ENCODE measurements at places on chromosomes 11 and 22. TPM values are rescaled to one million over a fixed set of nuclear protein-coding genes. Genes with fewer than 3 reads are reported as not detected.
A peak's percentile ranks its signal among the peaks of the same experiment; 100 is the strongest.

Gene KCNJ1
- not detected for total RNA-seq

DNA sequence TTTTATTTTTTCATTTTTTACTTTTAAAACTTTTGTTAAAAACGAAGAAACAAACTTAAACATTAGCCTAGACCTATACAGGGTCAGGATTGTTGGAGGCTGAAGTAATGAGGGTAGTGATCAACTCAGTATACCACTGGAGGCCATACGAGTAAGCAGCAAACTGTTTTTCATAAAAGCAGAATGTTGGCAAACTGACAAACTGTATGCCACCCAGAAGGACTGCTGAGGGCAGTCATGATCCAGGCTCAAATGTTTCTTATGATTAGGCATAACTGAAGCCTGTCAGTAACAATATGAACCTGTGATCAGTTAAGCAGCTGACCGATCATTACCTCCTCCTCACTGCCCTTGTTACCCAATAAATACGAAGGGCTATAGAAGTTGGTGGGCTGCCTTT lies 10.2 kb upstream of the SC5D start:
- no peak for DNase-seq

DNA sequence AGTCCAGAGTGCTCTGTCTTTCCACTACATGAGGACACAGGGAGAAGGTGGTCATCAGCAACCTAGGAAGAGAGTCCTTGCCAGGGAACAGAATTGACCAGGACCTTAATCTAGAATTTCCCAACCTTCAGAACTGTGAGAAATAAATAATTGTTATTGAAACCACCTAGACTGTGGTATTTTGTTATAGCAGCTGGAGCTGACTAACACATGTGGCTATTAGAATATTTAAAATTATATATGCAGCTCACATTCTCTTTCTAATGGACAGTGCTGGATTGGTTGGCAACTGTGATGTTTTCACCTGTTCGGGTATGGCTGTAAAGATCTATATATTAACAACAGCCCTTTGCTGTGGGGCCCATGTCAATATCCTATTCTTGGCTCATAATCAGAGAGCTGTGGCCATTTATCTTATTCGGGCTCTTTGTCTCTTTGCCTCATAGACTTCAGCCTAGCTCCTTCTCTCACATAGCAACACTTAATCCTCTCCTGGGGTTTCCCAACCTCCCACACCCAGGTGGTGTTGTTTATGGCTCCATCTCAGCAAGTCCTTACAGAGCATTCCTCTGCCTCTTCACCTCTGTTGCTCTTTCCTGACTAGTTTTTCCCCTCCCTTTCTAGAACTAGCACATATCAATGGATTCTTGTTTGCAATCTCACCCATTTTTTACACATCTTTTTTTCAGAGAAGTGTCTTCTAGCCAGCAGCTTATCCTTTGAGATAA lies 46.4 kb upstream of the AMOTL1 start:
- DNase-seq: no peak

- no peak for DNase-seq
Observed at GRCh38 chr22:31488988-31489617, 539 bp downstream of the EIF4ENIF1 start.

Gene TSPAN32
- total RNA-seq: 4.3 TPM

DNA sequence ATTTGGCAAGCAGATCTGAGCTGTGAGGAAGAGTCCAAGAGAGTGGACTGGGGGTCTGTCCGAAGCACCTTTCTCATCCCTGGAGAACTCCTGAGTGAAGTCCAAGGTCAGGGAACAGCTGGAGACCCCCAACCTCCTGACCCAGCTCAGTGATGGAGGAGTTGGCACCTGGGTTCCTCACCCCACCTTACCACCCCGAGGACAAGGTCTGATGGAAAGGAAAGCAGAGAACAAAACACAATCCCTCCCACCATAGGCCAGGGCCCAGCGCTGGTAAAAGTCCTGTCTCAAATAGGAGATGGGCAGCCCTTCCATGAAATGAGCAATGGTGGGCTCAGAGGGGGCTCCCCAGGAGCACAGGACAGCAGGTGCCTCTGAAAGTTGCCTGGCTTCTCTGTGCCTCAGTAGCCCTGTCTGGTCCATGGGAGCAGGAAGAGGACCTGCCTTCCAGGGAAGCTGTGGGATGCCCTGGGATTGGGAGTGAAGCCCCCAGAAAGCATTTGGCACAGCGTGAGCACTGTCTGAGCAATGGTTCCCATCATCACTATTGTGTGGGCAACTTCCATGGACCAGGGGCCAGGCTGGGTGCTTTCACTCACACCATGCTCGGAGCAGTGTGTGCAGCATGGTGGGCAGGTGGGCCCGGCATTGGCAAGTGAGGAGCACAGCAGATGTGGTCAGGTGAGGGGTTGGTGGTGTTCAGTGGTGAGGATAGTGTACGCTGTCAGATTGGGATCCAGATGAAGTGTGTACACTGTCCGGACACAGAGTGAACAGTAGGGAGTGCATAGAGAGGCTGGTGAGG lies 7.5 kb downstream of the TRIM29 start:
- peak; percentile 37 for DNase-seq

Gene C11orf16
- not detected for total RNA-seq

Gene SAA2
- 6.7 TPM for total RNA-seq

GRCh38 chr11:14270690-14271542 lies 88.1 kb downstream of the RRAS2 start:
- peak; percentile 25 for DNase-seq

- DNase-seq: no peak
Observed at GRCh38 chr11:92803391-92803790, 166.1 kb upstream of the MTNR1B start.

Gene CABP4
- 2.8 TPM for total RNA-seq

DNA sequence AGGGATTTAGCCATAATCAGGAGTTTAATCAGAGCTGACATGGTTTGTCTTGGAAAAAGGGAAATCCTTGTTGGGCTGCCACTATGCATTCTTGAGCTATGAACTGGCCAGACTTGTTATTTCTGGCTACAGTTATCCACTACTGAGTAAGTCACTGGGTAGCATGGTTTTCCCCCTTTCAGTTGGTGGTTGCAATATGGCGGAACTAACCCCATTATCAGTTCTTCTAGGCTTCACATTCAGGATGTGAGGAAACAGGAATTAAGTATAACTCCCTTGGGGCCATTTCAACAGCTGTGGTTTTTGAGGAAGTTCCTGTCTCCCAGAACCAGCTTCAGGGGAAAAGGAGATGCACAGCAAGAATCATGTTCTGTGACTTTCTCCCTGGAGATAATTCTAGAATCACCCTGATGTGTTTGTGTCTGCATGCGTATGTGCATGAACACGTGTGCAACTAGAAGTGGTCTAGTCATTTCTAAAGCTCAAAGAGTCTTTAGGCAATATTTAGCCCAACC lies 103.0 kb upstream of the CD44 start:
- no peak for DNase-seq

Gene SHISAL1
- total RNA-seq: 4.0 TPM

- DNase-seq: no peak
Observed at GRCh38 chr22:50536226-50536625, 6.4 kb upstream of the TYMP start.

Gene OR52N4
- 0.75 TPM for total RNA-seq

Gene SLC22A25
- not detected for total RNA-seq

- no peak for DNase-seq
Observed at GRCh38 chr11:66868726-66869566, 12.1 kb downstream of the LRFN4 start.

- DNase-seq: no peak
Observed at GRCh38 chr11:126898802-126899201, 101.8 kb downstream of the KIRREL3 start.

DNA sequence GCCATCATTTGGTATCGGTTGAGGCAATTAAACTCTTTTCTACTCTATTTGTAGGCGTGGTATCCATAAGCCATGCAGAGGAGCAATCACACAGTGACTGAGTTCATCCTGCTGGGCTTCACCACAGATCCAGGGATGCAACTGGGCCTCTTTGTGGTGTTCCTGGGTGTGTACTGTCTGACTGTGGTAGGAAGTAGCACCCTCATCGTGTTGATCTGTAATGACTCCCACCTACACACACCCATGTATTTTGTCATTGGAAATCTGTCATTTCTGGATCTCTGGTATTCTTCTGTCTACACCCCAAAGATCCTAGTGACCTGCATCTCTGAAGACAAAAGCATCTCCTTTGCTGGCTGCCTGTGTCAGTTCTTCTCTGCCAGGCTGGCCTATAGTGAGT lies 8.4 kb downstream of the OR9G4 start:
- DNase-seq: no peak

Gene ART5
- total RNA-seq: not detected

DNA sequence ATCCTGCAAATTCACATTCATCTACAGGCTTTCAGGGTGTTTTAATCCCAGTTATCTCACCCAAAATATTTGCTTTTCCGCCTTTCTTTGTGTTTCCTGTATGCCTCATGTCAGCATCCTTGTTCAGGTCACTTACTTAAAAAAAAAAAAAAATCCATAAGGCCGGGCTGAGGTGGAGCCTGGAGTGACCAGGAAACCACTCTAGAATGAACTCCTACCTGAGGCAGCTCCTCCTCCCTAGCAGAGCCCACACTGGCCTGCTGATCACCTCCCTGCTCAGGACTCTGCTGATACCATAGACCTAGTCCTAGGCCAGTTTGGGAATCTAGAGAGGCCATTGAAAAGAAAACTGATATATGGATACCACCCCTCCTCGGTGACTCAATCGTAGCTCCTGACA lies 8.7 kb upstream of the DGAT2 start:
- DNase-seq: no peak

DNA sequence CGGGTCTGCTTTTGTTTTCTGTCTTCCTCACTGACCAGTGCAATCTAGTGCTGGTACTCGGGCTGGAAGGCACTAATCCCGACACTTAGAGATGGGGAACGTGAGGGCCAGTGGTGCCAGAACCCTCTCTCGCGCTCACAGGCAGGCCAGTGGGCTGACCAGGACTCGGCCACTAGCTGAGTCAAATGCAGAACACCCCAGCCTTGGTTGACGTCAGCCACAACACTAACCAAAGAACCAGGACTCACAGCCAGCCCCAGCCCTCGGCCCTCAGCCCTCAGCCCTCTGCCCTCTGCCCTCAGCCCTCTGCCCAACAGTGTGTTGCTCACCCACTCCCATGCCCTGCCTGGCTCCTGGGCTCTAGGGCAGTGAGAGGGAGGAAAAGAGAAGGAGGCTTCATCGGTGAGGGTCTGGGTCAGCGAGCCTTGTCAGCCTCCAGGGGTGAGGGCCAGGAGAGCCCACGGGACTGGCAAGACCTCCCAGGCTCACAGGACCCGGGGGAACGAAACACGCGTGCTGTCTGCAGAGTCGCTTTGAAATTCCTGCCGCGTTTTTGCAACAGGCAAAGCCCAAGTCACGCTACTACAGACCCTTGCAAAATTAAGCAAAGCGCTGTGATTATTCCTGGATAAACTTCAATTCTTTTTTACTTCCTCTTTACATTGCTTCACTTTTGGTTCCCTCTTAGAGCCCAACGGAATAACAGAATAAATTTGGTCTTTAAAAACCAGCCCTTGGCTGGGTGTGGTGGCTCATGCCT lies 27.5 kb downstream of the KIAA0930 start:
- DNase-seq: no peak

DNA sequence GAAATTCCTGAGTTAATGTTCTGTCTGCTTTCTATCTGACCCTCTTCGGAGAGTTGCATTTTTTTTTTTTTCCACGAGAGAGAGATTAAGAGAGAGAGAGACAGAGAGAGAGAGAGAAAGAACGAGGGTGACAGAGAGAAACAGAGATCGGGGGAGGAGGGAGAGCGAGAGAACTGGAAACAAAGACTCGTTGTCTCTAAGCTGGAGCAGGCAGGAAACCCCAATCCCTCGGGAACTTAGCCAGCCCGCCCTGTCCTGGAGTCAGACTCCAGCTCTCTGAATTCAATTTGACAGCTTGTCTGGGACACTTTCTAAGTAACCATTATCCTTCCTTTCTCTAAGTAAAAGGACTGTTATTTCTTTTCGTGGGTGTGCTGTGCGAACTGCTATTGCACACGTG lies 76.9 kb downstream of the KCNJ1 start:
- DNase-seq: no peak

DNA sequence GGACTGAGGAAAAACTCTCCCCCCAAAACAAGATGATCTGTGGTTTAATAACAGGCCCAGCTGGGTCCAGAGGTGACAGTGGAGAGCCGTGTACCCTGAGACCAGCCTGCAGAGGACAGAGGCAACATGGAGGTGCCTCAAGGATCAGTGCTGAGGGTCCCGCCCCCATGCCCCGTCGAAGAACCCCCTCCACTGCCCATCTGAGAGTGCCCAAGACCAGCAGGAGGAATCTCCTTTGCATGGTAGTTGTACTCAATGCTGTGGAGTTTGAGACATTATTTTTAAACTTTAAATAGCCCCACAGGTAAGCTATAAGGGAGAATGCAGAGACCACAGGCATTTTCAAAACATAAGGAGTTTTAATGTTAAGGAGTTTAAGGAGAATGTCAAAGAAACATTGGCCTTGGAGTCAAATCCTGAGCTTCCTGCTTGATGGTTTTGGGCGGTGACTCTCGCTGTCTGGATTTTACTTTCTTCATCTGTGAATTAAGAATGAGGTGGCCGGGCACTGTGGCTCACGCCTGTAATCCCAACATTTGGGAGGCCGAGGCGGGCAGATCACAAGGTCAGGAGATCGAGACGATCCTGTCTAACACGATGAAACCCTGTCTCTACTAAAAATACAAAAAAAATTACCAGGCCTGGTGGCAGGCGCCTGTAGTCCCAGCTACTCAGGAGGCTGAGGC lies 6.8 kb downstream of the APOL1 start:
- DNase-seq: no peak

Gene ZC3H7B
- total RNA-seq: 65.9 TPM

- no peak for DNase-seq
Observed at GRCh38 chr11:128906185-128907050, 15.3 kb downstream of the KCNJ5 start.

Gene OTOG
- 0.31 TPM for total RNA-seq

Gene KIAA1671
- total RNA-seq: 43.7 TPM

- DNase-seq: no peak
Observed at GRCh38 chr11:2222451-2222850, 47.9 kb downstream of the ASCL2 start.

DNA sequence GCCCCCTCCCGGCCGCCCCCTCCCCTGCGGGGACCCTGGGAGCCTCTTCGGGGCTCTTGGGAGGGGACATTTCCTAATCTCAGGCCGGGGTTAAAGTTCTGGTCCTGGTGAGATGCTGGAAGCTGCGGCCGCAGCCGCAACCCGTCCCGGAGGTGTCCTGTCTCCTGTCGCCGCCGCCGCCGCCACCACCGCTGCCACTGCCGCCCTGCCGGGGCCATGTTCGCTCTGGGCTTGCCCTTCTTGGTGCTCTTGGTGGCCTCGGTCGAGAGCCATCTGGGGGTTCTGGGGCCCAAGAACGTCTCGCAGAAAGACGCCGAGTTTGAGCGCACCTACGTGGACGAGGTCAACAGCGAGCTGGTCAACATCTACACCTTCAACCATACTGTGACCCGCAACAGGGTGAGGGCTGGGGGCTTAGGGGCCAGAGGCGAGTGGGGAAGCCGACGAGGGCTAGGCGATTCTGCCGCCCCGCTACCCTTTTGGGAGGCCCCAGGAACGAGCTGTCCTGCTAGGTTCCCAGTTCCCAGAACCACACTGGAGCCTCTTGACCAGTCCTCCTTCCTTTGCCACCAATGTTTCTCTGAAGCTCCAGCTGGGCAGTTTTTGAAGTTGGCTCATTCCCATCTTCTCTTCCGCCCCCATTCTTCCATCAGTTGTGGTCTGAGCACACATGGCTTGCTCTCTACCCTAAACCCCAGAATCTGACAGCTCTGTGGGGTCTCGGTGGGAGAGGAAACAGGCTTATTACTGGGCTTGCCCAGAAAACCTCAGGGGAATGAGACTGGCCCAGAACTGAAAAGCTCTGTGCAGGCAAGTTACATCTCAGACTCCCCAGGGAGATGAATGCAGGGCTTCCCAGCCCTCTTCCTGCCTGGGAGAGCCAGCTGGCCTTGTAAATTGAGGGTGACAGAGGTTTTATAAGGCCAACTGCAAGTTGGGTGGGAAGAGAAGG lies 781 bp downstream of the SIDT2 start:
- DNase-seq: no peak

All from ureter (tissue), 1 donor.